ENCODE measurements at places on chromosomes 16 and 17. TPM values are rescaled to one million over a fixed set of nuclear protein-coding genes. Genes with fewer than 3 reads are reported as not detected.

DNA sequence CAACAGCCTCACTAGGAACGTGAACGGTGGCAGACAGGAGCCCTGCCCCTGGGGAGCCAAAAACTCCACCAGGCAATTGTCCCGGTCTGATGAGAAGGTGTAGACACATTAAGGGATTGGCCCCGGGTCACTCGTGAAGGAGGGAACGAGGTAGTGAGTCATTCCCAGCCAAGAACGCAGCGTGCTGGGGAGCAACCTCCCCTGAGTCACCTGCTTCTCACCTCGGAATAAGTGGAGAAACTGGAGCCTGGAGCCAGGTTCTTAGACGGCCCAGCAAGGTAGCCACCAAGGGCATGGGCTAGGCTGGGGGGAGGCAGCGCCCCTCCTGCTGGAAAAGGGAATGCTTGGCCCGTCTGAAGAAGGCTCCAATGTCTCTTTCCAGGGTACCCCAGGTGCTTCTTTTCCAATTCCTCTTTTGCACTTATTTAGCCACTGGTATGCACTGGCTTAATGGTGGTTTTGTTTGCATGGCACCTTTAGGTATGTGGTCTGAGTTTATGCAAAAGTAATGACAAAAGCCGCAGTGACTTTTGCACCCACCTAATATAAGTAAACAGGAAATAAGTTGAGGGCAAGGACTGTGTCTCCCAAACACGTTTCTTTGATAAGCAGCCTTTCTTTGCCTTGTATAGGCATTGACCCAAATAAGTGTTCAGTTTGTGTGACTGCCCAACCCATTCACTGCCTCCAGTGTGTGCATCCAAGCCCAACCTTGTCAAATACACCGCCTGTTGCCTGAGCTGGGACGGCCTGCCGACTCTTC lies 1.8 kb upstream of the HELZ start:
- no peak for DNase-seq

GRCh38 chr17:41588126-41588810 lies 1.6 kb upstream of the KRT14 start:
- no peak for DNase-seq

GRCh38 chr16:19127205-19127604 lies 13.4 kb downstream of the ITPRIPL2 start:
- no peak for DNase-seq

DNA sequence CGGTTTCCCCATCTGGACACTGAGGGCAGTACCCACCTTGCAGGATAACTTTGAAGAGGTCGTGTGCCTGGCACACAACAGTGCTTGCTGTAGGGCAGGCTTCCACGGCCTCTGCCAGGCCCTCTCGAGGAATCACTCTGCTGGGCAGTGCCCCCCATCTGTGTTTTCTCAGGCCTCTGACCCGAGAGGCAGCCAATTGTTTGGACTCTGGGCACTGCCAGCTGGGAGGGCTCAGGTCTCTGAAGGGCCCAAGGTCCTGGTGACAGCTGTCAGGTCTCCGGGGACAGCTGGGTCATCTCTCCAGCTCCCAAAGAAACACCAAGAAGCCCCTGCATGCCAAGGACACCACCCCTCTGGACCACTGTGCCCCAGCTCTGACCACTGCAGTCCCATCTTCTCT lies 1.0 kb upstream of the RAB26 start:
- DNase-seq = no peak

GRCh38 chr16:91484-91883 lies 13.5 kb downstream of the MPG start:
- no peak for DNase-seq

DNA sequence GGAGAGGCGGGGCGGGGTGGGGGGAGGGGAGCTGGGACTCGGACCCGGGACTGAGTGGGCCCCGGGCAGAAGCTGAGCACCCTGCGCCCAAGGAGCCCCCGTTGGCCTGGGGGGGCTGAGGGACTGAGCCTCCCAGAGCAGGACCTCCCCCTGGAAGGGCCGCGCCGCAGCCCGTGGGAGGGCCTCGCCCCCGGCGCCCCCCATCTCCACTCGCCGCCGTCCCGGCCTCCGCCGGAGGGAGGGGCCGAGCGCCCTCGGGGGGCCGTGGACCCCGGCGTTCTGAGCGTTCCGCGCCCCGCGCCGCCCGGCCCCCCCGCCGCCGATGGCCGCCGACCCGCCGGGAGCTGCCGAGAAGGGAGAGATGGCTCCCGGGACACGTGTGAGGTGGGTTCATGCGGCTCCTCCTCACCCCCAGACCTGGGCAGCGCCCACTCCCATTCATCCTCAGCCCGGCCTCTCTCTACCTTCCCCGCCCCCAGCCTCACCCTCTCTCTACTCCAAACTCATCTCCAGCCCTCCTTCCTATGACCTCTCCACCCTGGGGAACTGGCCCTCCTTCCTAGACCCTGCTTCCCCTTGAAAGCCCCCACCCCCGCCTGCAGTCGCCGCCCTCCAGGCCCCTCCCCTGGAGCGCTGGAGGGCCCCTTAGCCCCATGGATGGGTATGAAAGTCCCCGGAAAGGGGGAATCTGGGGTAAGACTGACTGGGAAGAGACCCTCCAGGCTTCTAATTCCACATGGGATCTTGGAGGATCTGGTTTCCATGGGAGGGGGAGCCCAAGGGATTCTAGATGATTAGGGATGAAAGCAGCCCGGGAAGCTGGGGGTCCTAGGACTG lies 922 bp downstream of the FBXL19 start:
- no peak for DNase-seq

DNA sequence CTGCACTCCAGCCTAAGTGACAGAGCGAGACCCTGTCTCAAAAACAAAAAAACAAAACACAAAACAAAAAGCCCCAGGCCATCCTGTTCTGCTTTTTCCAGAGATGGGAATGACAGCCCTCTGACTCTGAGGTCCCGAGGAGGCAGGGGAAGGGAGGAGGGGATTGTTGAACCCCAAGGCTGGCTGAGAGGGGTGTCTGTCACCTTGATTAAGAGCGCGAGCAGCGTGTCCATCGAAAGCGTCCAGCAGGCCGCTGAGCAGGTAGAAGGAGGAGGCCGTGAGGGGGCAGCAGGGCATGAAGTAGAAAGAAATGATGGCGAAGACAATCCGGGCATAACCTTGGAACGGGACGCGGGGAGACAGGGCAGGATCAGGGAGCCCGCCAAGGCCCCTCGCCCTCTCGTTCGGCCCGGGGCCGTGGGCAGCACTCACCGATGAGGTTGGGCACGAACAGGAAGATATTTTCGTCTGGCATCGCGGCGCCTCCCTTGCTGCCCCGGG lies 593 bp downstream of the CDIPT start:
- DNase-seq = peak; percentile 8

DNA sequence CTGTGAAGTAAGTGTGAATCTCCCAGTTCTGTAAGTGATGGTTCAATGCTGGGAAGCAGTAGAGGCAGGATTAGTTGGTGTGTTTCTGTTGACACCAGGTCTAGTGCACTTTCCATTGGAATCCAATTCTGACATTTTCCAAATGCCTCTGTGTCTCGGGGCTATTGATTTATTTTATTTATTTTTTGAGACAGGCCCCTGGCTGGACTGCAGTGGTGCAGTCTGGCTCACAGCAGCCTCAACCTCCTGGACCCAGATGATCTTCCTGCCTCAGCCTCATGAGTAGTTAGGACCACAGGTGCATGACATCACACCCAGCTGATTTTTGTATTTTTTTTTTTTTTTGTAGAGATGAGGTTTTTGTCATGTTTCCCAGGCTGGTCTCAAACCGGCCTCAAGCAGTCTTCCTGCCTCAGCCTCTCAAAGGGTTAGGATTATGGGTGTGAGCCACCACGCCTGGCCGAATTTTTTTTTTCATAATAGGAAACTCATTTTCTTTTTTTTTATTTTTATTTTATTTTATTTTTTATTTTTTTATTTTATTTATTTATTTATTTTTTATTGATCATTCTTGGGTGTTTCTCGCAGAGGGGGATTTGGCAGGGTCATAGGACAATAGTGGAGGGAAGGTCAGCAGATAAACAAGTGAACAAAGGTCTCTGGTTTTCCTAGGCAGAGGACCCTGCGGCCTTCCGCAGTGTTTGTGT lies 61.7 kb downstream of the YPEL2 start:
- DNase-seq = no peak

- DNase-seq = no peak
These were observed 17.3 kb downstream of the KRT12 start for GRCh38 chr17:40849723-40850122.

GRCh38 chr16:47990676-47991075 lies 165.1 kb downstream of the ABCC12 start:
- DNase-seq = no peak

DNA sequence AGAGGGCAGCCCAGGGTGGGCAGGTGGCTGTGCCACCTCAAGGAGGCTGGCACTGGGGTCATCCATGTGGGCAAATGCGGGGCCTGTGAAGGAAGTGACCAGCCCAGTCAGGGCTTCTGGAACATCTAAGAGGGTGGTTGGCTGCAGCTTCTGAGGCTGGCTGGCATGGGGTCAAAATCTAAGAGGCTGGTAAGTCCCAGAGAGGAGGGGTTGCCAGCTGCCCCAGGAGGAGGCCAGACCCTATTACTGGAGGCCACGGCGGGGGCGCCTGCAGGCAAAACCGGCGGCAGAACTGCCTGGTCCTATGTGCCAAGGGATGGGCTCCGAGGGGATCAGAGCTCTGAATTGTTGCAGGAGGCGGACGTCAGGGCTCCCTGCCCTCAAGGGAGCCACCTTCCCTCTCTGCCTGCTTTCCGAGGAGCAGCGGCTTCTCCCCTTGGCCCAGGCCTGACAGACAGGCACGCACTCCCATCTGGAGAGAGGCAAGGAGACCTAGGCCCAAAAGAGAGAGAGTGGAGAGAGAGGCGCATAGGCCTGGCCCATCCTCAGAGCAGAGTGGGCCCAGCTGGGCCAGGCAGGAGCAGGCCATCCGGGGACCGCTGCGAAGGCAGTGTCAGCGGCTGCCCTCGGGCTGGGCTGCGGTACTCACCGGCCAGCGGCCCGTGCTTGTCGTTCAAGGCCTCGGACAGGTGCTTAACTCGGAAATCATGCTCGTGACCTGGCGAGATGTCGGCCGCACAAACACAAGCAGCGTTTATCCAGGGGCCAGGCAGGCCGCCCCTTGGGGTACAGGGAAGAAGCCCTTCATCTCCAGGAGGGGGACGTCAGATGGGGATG lies 10.9 kb downstream of the ZACN start:
- DNase-seq = no peak

DNA sequence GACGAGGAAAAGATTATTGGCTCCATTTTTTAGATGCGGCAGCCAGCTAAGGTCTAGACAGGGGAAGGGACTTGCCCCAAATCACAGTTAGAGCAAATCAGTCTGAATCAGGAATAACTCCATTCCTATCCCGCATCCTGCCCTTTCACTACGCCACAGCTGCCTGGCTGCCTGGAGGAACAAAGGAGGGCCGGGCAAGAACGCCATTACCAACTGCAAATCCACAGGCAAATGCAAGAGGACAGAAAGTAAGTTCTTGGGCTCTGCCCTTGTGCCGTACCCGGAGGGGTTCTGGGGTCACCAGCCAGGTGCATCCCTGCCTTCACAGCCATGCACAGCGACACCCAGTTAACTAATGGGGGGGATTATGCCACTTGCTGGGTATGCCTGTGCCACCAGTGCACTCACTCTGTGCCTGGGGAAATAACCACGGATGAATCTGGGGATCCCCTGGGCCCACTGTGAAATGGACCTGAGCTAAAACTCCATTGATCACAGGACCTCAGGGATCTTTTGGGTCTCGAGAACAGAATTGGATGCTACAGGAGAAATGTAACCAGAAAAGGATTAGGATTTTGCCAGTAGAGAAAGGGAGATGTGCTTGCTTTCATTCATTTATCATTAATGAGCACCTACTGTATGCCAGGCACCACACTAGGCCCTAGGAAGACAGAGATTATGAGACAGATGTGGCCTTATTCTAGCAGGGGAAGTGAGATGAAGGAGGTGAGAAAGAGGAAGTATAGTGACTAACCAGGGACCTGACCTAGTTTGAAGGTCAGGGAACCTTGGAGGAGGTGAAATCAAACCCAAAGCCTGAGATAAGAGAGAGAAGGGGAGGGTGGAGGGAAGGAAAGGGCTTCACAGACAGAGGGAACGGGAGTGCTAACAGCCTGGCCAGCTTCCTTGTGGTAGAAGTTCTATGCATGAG lies 17.7 kb downstream of the BCL7C start:
- DNase-seq = peak; percentile 24

- no peak for DNase-seq
These were observed 31.0 kb upstream of the ADCY9 start for GRCh38 chr16:4147236-4147635.

DNA sequence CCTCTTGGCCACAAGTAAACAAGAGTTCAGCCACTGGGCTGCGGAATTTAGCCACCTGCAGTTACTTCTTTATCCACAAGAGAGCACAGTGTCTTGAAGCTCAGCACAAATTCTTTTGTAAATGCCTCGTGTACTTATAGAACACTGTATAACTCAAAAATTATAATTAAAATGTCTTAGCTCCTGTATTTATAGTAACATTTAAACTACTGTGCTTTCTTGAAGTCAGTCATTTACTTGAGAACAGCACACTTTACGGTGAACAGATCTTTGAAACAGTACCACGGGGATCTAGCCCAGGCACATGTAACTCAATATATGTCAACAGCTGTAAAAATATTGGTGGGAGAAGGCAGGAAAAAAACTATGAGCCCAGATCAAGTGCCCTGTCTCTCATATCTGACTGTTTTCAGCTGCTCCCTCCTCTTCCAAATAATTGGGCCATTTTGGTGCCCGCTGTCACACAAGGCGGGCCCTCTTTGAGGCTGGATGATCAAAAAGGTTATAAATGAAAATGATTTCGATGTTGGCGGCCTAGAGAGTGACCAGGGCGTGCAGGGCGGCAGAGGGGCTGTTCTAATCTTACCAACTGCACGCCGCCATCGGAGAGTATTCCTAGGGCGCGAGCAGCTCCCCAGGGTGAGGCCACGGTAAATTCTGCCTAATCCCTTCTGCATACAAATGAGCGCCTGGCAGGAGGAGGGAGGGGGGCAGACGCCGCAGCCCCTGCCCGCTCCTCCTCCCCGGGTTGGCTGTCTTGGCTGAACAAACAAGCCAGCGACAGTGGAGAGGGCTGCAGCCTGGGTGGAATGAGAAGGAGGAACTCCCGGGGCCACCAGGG lies 183.2 kb downstream of the C16orf78 start:
- no peak for DNase-seq

DNA sequence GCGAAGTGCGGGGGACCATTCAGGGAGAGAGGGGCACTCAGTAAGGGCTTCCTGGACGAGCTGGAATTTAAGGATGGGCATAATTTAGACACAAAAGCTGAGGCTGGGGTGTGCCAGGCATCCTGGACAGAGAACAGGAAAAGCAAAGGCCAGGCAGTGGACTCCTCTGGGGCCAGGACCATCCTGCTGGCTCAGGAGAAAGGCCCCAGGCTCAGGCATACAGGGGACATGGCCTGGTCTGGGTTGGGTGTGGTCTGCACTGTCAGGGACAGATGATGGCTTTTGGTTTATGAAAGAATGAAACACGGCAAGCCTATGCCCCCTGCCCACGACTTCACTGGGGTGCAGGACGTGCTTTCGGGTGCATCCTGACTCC lies 48.9 kb upstream of the DOC2B start:
- no peak for DNase-seq

Gene TRAPPC2L
- total RNA-seq = 81.8 TPM

Gene ZBTB4
- 16.7 TPM for total RNA-seq

Gene TEKT5
- not detected for total RNA-seq

Gene ZSCAN10
- total RNA-seq = not detected

Gene CYB5D1
- 18.6 TPM for total RNA-seq

Gene CLEC18B
- 0.39 TPM for total RNA-seq

Gene METRNL
- 4.7 TPM for total RNA-seq

Gene DNAAF8
- total RNA-seq = 0.62 TPM

Gene ABCC11
- 0.14 TPM for total RNA-seq
